ENCODE measurements at places on chromosomes 6 and 20.

GRCh38 chr6:157503018-157503747 is 122.2 kb downstream of the ZDHHC14 start:
- no peak for DNase-seq

GRCh38 chr6:55898342-55898741 is 23.0 kb upstream of the BMP5 start:
- no peak for DNase-seq

GRCh38 chr20:50379991-50380696 is 130.0 kb upstream of the PTPN1 start:
- no peak for DNase-seq

- DNase-seq: no peak
These were observed 159.3 kb downstream of the PREX1 start for GRCh38 chr20:48668451-48668946.

DNA sequence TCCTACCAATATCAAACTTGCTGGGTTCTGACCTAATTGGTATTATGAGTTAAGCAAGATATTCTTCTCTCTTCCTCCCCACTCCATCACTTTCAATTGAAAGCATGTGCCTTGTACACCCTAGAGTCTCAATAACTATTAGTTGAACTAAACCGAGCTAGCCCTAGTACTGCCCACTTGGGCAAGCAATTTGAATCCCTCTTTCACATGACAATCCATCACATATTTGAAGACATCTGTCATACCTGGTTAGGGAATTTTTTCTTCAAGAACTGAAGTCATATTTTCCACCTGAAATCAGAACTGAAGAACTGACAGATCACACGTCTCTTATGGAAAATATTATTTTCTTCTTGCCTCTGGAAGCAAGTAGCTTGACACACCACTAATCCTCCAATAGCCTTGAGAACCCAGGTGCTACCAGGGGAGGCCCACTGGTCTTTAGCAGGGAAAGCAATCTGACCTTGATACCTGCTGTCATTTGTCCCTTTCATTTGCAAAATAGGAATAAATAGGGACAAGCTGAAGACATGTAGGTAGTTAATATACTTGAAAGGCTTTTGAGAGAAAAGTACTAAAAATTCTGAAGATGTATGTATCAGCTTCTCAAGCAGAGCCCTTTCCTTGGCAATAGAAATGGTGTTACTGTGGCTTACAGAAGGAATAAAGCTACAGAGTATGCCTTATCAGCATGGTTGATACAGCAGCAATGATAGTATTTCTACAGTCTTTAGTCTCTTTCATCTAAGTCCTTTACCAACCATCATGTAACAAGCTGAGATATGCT is 71.4 kb downstream of the GJA10 start:
- DNase-seq: no peak

DNA sequence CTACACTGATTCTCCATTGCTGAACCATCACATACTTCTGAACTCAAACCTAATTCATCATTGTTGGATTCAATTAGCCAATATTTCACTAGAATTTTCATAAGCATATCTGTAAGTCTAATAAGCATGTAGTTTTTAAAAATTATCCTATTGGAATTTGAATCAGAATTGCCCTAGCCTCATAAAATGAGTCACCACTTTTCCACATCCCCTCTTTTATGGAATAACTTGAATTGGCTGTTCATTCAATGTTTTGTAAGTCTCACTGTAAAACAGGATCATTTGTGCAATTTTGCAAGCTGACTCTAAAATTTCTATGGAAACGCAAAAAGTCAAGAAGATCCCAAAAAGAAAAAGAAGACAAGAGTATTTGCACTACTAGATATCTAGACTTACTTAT is 141.0 kb downstream of the HACE1 start:
- no peak for DNase-seq

DNA sequence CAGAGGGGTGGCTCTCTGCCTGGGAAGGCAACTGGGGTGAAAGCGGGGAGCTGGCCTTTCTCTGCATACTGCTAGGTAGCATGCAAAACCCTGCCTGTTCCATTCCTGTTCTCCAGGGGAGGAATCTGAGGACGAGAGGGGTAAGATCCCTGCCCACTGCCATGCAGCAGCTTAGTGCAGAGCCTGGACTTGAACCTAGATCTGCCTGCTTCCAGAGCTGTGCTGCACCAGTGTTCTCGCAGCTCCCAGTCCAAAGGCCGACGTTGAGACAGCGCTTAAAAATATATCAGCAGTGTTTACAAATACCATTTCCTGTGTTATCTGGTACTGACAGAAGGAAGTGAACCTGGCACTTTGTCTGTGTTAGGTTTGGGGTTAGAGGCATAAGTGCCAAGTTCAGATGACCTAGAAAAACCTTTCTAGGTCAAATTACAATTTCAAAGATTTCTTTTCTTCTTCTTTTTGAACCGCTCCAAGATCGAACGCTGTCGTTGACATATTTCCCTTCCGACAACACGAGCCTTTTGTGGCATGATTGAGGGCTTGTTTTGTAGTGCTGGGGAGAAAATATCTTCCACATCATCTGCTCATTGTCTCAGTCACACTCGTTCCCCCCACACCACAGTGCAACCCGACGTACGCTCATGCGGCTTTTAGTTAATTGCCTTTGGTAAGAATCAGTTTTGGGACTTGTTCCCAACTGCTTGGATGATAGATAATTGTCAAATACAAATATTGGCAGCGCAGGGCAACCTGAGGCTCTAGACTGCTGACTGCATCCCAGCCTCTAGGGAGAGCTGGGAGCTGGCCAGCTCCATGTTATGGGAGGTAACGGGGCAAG is 44.6 kb downstream of the TOX2 start:
- peak; percentile 74 for DNase-seq

GRCh38 chr6:133340557-133340956 is 99.4 kb downstream of the EYA4 start:
- DNase-seq: no peak

- DNase-seq: no peak
These were observed 701.9 kb upstream of the MAP3K7 start for GRCh38 chr6:91288741-91289140.

- no peak for DNase-seq
These were observed 370.1 kb downstream of the BTBD9 start for GRCh38 chr6:38269461-38270172.

GRCh38 chr6:117359581-117359980 is 66.2 kb downstream of the ROS1 start:
- DNase-seq: no peak

DNA sequence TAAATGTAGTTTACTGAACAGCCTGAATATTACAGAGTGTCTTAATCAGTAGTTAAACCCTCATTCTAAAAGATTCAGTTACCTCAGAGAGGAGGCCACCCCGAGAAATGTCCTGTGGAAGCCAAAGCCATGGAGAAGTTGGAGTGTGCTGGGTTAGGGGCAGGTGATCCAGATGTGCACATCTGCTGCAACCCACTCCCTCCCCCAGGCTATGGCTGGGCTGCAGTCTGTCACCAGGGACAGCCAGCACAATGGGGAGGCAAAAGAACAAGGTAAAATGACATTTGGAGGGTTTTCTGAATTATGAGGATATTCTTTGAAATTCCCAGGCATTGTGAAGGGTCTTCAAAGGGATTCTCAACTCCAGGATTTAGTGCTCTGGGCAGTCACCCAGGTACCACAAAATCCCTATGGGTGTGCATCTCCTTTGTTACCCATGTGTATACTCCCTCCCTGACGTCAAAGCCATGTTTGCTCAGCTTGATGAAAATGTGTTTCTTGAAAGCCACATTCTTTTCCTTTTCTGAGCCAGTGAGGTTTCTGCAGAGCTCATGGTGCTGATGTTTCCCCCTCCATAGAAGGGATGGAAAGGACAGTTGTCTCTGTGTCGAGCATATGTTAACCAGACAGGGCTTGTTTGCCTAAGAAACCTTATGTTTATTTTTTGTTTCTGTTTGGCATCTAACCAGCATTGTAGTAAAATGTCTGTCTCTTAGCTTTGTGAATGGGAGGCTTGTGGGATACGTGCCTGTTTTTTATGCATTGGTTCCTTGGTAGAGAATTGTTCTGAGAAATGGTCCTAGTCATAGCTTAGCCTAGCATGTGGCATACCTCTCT is 212.3 kb upstream of the TBX18 start:
- no peak for DNase-seq

DNA sequence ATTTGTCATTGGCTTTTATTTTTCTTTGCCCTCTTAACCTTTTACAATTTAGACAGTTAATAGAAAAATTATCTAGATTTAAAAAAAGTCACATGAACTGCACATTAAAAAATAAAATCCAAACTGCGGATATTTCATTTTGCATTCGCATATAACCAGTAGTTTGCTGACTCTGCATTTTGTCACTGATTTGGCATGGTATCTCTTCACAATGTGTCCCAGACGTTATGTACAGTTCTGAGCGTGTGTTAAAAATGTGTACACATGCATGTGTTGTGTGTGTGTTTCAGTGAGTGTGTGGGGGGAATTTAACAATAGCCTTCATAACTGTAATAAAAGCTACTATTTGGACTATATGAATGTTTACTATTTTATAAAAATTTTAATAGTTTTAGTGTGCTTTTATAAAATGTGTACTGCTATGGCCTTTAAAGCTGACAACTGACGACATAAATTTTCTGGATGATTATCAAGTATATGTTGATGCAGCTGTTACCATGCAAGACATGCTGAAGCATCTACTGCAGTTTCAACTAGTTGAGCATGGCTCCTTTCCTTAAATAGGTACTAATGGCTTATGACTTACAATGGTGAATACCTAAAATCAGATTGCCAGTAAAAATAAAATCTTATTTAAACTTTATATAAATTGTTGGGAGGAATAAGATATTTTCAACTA is 67.7 kb downstream of the HMGCLL1 start:
- no peak for DNase-seq

DNA sequence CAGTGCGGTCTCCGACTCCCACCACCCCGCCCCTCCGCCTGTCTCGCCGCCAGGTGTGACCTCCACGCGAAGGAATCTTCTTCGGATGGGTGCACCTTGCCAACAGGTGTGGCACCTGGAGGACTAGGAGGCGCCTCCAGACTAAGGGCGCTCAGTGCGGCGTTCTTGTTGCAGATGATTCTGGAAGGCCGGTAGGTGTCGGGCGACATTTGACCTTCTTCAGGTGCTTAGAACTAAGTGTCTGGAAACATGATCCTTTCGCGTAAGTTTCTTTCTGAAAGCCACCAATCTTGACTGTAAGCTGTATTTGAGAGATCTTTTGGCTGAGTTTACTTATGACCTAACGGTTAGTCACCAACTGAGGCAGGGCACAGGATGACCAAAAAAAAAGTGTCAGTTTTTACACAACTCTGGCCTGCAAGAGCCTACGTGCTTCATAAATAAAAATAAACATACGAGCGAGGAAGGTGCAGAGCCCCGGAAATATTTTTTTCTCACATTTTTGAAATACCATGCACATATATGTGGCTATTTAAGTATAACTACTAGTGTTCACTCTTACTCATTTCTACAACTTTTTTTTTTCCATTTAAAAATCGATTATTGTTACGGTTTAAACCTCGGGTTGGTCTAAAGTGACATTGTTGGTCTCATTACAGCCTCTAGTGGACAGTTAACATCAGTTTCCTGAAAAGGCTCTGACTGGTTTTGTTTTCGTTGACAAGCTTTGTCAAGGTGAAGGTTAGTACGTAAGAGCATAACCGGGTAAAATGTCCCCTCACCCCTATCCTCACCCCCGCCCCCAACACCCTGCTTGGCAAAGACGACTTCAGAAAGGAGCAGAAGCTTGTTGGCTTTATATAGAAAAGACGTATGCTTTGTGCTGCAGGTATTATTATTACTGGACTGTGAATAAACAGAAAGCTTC is 1.6 kb upstream of the ATXN1 start:
- DNase-seq: no peak

GRCh38 chr6:143967706-143968376 is 40.2 kb downstream of the PLAGL1 start:
- DNase-seq: no peak

- DNase-seq: peak; percentile 62
These were observed 14.3 kb upstream of the CBFA2T2 start for GRCh38 chr20:33475381-33476152.

GRCh38 chr20:37353285-37353849 is 7.4 kb downstream of the SRC start:
- DNase-seq: no peak

- no peak for DNase-seq
These were observed 249.0 kb upstream of the KCNG1 start for GRCh38 chr20:51271931-51272330.

GRCh38 chr6:109441069-109441816 is 719 bp downstream of the SMPD2 start:
- DNase-seq: peak; percentile 13

- DNase-seq: no peak
These were observed 98.3 kb downstream of the RAMACL start for GRCh38 chr6:166488076-166488685.

GRCh38 chr6:158962371-158962770 is 37.6 kb downstream of the RSPH3 start:
- no peak for DNase-seq

DNA sequence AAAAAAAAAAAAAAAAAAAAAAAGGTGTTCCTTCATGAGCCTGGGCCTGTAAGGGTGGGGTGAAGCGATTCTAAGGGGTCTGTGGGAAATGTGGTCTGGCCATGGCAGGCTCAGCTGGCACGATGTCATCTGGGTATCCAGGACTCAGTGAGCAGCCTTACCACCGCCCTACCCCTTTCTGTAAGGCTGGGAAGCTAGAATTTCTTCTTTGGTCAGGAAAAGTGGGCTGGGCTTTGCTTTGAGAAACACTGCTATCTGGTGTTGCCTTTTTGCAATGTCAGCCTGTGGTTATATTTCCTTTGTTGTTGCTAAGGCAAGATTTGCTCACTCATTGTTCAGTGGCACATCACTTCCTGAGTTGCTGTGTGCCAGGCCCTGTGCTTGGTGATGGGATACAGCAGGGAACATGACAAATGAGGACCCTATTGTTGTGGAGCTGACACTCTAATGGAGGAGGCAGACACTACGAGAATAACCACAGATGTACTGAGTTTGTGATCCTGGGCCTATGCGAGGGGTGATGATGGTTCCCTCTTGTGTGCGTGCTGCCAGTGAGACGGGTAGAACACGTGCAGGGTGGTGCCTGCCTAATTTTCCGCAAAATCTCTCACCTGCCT is 45.9 kb upstream of the ZNFX1 start:
- no peak for DNase-seq

DNA sequence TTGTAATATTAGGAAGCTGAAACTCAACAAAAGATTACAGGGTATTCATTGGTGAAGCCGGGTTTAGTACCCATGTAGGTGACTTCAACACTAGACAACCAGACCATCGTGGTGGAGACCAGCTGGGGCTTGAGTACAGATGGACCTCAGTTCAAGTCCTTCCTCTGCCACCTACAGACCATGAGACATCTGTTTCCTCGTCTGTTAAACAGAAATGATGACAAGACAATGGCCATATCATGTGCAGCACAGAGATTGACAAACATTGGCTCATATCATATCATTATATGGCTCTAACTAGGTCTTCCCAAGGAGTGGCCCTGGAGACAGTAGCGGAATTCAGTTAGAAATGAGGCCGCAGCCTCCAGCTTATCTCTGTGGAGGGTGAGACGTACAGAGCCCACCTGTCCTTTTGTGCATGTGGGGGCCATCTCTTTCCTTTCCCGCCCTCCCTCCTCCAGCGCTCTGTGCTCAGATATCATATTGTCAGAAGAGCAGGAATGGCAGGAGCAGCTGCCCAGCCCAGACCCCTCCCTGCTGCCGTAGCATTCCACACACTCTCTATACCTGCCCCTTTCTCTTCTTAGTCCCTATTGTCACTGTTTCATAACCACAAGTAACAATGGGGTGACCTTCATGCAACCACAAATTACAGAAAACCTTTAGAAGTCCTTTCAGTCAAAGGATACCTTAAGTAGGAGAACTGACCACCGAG is 75.1 kb downstream of the LY86 start:
- no peak for DNase-seq

- DNase-seq: no peak
These were observed 3.8 kb upstream of the RANBP9 start for GRCh38 chr6:13715444-13715883.

GRCh38 chr6:145839653-145840052 is 25.1 kb upstream of the FBXO30 start:
- no peak for DNase-seq

Measured in NCI-H1092 (cell line).